ENCODE measurements at places on chromosomes 13 and 19.

- DNase-seq = no peak
Observed at GRCh38 chr19:35206379-35206778, 22.2 kb downstream of the FAM187B start.

- DNase-seq = no peak
Observed at GRCh38 chr19:50402544-50403301, 16.0 kb upstream of the SPIB start.

- DNase-seq = no peak
Observed at GRCh38 chr13:100273552-100273951, 184.7 kb downstream of the PCCA start.

DNA sequence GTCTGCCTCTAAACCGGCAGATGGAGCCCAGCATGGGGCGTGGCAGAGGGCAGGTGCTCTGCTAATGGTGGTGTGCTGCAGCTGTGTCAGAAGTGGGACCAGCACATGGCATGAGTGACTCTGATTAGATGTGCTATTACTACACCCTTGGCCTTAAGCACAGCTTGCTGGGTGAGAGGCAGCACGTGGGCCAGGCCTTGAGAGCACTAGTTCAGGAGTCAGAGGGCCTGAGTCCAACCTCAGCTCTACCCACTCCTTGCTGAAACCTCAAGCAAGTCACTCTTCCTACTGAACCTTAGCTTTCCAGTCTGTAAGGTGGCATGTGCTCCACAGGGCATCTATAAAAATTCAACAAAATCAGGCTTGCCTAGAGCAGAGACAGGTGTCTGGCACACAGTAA, 22.7 kb downstream of the AKT2 start:
- no peak for DNase-seq

All from fibroblast of skin of back (primary cell).